ENCODE measurements at places on chromosomes 6 and 20. TPM values are rescaled to one million over a fixed set of nuclear protein-coding genes. Genes with fewer than 3 reads are reported as not detected.

PCMTD2 gene
- total RNA-seq = 129 TPM

DNA sequence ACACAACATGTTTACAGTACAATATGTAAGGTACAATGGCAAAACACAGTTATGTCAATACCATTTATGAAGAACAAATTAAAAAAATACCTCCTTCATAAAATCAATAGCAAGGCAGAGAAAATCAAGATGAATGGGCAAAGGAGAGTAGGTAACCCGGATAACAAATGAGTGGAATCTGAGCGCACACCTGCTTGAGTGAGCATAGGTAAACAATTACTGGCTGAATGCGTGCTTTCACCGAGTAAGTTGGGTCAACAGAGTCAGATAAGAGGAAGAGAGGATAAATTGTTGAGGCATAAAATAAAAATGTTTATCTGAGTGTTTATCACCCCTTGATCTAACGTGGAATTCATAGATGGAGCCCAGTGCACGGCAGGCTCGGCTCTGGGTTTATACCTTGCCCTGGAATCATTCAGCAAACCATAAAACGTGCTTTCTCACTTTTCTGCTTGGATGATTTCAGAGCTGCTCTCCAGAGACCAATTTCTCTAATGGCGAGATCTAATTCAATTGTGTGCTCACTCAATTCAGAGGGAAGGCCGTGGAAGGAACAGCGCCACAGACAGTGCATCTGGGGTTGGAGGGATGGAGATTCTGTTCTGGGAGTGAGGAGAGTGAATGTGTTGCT, 224.8 kb upstream of the MAP3K7 start:
- DNase-seq = no peak

DNA sequence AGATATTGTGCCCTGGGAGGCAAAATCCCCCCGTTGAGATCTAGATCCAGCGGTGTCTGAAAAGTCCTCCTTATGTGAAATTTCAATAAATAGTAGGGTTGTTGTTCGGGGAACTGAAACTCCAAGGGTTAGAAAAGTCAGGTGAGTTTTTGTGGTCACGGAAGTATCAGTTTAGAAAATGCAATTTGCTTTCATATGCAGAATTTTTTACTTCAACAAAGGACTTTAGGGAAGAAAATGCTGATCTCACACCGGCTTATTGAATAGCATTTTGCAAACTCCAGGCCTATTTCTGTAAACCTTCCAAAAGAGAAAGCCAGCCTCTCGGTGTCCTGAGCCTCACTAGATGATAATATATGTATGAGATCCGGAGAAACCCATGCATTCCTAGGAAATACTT, 254.7 kb downstream of the TSHZ2 start:
- no peak for DNase-seq

DNA sequence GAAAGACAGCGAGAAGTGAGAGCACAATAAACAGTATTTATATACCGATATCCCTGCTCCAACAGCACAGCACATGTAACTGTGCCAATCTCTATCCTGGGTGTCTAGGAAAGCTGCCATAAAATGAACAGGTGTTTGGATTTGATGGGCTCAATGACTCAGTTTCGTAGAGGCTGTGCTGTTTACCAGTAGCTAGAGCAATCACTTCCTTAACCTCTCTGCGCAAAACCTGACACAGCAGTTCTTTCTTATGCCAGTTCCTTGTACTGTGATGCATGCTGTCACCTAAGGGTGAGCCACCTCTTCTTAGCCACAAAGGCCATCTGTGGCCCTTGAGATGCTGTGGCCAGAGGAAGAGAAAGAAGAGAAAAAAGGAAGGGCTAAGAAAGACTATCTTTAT, 59.3 kb downstream of the SHPRH start:
- DNase-seq = no peak

DNA sequence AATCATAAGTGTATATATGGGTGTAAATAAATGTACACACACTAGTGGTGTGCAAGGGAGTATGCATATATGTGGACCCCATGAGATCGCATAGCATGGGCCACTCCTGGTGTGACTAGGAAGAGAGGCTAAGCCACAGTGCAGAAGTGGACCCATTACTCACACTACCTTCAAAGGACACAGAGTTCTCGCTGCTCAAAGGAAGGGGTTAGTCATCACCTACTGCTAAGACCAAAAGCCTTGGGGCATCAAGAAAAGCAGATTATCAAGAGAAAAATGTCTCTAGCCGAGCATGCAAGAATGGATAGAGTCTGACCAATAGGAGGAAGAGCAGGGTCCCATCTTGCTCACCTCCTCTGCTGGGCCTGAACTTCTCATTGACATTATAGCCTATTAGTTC, 195.5 kb downstream of the MAFB start:
- DNase-seq = no peak

DNA sequence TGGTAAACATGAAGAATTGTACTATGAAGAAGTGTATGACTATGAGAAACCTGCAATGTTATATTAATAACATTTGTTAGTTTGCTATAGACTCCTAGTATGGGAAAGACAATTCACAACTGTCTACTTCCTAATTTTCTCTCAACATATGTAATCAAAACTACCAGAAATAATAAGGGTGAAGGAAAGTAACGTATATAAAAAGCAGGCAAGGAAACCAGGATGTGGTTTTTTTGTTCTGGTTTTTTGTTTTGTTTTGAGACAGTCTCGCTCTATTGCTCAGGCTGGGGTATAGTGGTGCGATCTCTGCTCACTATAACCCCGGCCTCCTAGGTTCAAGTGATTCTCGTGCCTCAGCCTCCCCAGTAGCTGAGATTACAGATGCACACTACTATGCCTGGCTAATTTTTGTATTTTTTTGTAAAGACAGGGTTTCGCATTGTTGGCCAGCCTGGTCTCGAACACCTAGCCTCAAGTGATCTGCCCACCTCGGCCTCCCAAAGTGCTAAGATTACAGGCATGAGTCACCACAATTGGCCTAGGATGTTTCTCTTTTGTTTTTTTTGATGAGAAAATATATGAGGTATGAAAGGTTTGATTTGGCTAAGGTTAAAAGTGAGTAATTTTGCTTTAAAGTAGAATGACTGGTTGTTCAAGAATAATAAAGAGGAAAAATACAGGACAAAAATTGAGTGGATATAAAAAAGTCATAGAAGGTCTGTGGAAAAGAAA, 83.1 kb downstream of the PTCHD4 start:
- DNase-seq = no peak

EYA2 gene
- total RNA-seq = 0.94 TPM

GRCh38 chr6:27605401-27606342, 132.8 kb upstream of the ZNF184 start:
- DNase-seq = no peak

DNA sequence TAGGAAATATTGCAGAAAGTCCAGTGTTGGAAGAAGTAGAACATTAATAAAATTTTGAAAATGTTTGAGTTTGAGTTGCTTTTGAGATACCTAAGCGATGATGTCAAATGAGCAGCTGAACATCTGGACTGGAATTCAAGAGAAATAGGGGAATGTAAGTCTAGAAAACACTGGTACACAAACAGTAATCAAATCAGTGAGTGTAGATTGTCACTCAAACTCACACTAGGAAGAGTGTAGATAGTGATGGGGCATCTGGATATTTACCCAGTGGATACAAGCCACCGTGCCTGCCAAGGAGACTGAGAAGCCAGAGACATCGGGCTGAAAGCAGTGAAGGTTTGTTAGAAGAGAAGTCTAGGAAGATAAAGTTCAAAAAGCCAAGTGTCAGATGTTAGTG, 2.2 kb downstream of the HMGCLL1 start:
- no peak for DNase-seq

GFRAL gene
- not detected for total RNA-seq

DNA sequence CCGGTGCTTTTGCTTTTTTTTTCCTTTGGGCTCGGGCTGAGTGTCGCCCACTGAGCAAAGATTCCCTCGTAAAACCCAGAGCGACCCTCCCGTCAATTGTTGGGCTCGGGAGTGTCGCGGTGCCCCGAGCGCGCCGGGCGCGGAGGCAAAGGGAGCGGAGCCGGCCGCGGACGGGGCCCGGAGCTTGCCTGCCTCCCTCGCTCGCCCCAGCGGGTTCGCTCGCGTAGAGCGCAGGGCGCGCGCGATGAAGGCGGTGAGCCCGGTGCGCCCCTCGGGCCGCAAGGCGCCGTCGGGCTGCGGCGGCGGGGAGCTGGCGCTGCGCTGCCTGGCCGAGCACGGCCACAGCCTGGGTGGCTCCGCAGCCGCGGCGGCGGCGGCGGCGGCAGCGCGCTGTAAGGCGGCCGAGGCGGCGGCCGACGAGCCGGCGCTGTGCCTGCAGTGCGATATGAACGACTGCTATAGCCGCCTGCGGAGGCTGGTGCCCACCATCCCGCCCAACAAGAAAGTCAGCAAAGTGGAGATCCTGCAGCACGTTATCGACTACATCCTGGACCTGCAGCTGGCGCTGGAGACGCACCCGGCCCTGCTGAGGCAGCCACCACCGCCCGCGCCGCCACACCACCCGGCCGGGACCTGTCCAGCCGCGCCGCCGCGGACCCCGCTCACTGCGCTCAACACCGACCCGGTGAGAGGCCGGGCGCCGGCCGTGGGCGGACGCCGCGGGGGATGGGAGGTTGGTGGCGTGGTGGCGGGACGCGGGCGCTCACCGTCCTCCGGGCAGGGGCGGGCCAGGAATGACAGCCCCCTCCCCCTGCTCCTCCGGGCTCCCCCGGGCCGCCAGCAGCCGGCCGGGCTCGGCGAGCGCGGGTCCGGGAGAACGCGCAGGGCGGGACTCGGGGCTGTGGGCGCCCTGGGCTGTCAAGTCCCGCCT, 606 bp downstream of the ID4 start:
- no peak for DNase-seq

GRCh38 chr20:41654884-41655283, 36.7 kb upstream of the CHD6 start:
- no peak for DNase-seq

TNF gene
- not detected for total RNA-seq

HCRTR2 gene
- 14.3 TPM for total RNA-seq

GRCh38 chr6:168153553-168153952, 74.5 kb upstream of the FRMD1 start:
- no peak for DNase-seq

- DNase-seq = no peak
These were observed 45.4 kb downstream of the BPIFB1 start for GRCh38 chr20:33328157-33329137.

DNA sequence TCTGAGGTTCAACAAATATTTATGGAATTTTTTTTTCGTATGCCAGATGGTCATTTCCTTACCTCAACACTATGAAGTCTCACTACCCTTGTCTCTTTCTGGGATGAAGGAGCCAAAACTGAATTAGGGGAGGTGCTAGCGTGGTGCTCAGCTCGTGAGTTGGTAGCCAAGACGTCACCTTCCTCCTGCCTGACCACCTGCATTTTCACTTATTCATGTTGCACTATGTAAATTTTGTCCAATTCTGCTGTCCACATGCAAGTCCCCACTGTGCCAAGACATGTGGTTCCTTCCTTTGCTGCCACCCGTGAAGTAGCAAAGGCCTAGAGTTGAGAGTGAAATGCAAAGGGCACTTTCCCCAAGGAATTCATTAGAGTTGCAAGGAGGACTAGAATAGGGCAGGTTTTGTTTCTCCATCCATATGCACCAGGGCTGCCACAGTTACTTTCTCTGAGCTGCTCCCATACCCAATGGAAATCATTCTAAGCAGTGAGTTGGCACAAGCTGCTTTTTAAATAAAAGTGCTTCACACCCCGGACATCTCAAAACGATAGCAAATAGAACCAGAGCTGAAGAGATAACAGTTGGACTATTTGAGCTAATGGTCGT, 591.3 kb upstream of the NOX3 start:
- no peak for DNase-seq

DNA sequence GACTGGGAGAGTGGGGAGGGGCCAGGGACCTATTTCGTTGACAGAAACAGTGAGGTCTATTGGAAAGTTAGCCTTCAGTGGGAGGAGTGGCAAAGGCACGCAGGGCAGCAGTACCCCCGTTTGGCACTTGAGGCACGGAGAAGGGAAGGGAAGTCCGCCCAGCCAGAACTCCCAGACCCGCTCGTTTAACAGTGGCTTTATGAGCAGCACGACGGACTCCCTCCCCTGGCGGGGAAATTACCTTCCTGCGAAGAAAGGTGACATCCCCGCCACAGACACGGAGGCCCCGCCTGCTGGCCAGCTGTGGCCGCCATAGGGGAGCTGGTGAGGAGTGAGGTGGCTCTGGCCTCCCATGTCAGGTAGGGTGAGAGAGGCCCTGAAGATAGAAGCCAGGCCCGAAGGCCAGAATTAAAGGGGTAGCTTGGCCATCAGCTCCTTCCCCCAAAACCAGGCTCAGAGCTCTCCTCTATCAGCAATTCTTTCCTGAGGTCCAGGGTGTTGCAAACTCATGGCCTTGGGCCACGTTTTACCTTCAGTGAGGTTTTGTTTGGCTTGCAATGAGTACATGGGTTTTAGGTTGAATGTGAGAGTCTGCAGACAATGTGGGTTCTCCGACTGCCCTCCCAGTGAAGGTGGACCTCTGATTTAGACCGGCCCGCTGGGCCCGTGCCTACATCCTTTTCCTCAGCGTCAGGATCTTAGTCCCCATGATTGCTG, 123.7 kb downstream of the MRPL14 start:
- DNase-seq = no peak

SLC17A2 gene
- not detected for total RNA-seq

- DNase-seq = no peak
These were observed 3.2 kb downstream of the CDC40 start for GRCh38 chr6:110183292-110183885.

DNA sequence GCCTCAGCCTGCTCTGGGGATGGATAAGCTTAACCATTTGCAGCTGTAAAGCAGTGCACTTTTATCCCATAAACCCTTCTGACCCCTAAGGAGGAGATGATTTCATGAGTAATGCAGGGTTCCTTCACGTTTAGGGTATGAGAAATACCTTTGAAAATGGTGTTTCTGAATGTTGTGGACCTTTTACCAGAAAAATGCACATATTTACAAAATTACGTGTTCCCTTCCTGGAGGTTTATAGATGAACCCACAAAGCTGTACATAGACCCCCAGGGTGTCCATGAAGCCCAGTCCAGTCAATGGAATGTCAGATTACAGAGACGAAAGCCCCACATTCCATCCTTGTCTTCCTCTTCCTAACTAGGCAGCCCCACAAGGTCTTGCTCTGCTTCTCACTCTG, 78.6 kb upstream of the INSM1 start:
- DNase-seq = no peak

GRCh38 chr6:105649192-105649591, 246.3 kb upstream of the PREP start:
- no peak for DNase-seq

GRCh38 chr6:160765412-160765811, 63.4 kb downstream of the PLG start:
- DNase-seq = no peak

All from occipital lobe (tissue), 3 donors.